ENCODE measurements at places on chromosomes 3 and 15.

GRCh38 chr3:66953934-66954445, 44.1 kb upstream of the KBTBD8 start:
- DNase-seq: no peak

DNA sequence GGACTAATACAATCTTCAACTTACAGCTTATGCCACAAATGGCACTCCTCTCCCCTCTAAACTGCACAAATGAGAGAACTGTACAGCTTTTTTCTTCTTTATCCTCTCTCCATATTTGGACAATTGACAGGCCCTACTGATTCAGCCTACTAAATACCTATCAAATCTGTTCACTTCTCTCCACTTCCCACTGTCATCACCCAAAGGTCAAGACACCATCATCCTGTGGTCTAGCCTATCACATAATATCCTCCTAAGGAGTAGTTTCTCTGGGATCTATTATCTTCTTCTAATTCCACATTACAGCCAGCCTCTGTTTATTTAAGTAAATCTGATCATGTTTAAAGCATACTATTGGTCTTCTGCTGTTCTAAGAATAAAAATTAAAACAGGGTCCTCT, 33.0 kb upstream of the SLC12A8 start:
- DNase-seq: no peak

- no peak for DNase-seq
Measured at GRCh38 chr3:70982284-70982683, 601.2 kb downstream of the FOXP1 start.

- DNase-seq: no peak
Measured at GRCh38 chr15:81175496-81175895, 21.2 kb upstream of the IL16 start.

DNA sequence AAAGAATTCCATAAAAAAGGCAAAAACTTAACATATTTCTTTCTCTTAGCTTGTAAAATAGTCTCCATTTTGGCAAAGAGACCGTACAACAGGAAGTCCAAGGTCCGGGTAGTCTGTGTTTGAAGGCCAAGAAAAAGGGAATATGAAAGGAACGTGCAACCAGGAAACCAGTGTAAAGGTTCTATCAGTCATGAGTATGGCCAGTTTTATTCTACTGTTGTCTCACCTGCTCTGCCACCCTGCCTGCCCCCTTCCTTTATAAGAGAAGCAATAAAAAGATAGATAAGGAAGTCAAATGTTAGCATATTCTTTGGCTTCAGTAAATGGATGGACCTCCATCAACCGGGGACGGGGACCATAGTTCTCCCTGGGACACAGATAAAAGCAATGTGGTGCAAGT, 370.6 kb upstream of the ROBO2 start:
- DNase-seq: no peak
